ENCODE measurements at places on chromosomes 7 and 10.

- DNase-seq = no peak
Observed at GRCh38 chr10:99433378-99434020, 3.1 kb upstream of the GOT1 start.

DNA sequence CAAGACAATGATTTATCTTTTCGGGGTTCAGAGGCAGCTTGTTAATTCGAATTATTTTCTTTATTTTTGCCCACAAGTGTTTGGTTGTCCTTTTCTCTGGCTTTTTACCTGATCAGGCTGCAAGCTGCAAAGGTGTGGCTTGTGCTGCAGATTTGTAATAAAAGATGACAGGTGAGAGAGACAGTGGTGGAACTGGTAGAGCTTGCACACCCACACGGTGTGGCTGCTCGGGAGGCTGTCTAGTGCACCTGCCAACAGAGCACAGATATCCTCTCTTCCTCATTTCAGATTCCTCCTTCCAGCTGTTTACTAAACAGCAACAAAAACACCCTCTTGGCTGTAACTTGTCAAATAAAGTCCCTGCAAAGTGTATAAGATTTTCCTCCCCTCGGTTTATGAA, 9.2 kb downstream of the GJD4 start:
- DNase-seq = no peak

GRCh38 chr7:505171-505570, 14.5 kb downstream of the PDGFA start:
- DNase-seq = no peak

DNA sequence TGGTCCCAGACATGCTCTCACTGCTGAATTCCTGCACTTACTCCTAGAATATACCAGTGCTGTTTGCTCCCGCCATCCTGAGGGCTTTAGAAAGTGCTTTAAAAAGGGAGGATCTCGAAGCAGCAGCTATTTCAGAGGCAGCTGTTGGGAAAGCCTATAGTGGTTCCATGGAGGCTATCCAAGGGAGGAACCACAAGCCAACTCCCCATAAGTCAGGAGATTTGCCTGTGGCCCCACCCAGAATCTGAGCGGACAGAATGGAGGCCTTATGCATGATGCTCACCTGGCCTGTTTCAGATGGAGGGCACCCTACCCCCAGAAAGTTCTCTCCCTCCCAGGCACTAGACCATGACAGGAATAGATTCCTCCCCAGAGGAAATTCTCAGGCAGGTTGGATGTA, 2.3 kb upstream of the KCNIP2 start:
- DNase-seq = no peak

DNA sequence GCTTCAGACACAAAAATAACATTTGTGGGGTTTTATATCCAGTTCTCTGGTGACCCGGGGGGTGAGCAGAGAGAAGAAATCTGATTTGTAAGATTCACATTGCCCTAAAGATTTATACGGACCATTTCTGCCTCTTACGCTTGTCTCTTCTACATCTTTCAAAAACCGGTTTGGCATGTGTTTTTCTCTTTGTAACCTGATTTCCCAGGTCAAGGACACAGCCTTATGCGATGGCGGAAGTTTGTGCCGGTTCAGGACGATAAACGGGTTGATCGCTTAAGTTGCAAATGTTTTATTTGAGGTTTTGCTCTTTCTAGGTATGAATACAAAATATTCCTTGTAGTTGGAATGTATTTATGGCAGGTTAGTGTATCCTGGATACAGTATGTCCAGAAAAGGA, 61.6 kb upstream of the SH2B2 start:
- DNase-seq = no peak

DNA sequence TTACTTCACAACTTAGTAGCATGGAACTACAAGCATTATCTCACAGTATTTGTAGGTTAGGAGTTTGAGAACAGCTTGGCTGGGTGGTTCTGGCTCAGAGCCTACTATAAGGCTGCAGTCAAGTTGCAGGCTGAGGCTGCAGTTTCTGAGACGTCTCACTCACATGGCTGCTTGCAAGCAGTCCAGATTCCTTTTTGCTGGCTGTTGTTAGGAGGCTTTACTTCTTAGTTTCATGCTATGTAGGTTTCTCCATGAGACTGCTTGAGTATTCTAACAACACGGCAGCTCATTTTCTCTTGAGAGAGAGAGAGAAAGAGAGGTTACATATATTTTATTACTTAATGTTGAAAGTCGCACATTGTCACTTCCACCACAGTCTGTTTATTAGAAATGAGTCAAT, 1073.9 kb downstream of the NXPH1 start:
- no peak for DNase-seq

DNA sequence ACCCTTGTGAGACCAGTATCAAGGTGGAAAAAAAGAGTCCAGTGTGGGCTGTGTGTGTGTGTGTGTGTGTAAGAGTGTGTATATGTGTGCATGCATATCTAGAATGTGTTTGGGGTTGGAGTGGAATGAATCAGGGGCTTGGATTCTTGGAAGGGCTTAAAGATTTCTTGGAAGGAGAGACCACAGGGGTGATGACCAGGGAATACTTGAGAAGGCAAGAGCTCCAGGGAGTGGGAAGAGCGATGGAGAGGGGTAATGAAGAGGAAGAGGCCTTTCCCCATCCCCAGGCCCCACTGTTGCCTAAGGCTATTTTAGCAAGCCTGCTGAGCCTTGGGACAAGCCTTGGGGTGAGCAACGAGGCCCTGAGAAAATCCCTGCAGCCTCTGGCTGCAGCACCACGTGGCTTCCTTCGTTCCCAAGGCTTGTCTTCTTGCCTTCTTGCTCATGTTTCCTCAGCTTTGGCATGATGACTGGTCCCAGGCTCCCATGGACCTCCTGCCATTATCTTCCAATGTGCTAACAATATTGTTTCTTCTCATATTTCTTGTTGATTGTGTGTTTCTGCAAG, 663.4 kb downstream of the INHBA start:
- DNase-seq = no peak

GRCh38 chr10:63829573-63830149, 308.5 kb downstream of the REEP3 start:
- no peak for DNase-seq

DNA sequence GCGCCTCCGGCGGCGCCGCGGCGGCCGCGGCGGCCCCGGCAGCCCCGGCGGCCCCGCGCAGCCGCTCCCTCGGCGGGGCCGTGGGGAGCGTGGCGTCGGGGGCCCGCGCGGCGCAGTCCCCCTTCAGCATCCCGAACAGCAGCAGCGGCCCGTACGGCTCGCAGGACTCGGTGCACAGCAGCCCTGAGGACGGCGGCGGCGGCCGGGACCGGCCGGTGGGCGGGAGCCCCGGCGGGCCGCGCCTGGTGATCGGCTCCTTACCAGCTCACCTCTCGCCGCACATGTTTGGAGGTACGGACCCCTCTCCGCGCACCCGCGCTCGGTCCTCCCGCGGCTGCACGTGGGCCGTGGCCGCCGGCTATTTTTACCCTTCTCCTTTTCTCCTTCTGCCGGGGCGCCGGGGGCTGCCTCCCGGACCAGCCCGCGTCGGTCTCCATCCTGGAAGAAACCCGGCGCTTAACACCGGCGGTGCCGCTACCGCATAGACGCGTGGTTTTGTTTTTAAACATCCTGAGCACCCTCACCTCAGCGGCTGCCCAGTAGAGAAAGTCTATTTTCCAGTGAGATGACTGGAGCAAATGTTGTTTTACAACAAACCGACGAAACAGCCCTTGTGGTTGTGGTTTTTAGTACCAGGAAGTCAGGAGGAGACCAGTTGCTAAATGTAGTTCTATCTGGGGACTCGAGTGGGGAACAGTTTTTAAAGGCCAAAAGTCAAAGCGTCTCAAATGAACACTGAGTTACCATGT, 1.3 kb downstream of the ZNRF2 start:
- peak; percentile 18 for DNase-seq

GRCh38 chr7:88289564-88290025, 17.1 kb downstream of the STEAP4 start:
- no peak for DNase-seq

- no peak for DNase-seq
Observed at GRCh38 chr7:130332259-130333053, 12.2 kb upstream of the CPA5 start.

DNA sequence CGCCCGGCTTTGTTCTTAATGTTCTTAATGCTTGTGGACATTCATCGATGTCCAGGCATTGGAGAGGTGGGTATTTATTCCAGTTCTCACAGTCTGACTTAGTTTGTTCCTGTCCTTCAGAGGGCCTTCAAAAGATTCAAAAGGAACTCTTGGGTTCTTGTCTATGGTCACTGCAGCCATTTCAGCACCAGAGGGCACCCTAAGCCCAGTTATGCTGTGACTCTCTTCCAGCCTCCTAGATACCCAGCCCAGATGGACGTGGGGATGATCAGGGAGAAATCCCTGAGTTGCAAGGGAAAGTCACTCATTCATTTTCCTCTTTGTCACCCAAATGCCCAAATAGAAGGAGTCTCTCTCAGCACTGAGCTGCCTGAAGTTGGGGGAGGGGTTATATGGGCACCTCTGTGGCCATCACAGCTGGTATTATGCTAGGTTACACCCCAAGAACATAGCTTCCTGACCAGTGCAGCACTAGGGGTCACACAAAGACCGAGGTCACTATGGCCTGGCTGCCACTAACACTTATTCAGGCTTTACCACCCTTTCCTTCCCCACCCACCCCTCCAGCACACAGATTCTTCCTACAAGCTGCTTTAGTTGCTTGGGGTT, 26.5 kb upstream of the CCDC126 start:
- DNase-seq = peak; percentile 50

DNA sequence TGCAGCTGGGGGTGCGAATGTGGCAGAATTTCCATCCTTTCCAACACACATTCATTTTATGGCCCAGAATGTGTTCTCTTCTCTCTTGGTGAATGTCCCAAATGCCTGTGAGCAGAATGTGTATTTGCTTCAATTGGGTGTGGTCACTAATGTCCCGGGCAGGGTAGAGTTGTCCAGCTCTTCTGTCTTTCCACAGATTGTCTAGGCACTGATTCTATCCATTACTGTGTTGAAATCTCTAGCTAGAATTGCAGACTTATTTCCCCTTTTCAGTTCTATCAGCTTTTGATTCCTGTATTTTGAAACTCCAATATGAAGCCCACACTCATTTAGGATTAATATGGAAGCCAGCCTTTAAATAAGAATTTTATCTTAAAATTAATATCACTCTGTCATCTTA, 14.0 kb upstream of the AKR1E2 start:
- no peak for DNase-seq

- DNase-seq = no peak
Observed at GRCh38 chr7:92815412-92815811, 21.0 kb downstream of the CDK6 start.

DNA sequence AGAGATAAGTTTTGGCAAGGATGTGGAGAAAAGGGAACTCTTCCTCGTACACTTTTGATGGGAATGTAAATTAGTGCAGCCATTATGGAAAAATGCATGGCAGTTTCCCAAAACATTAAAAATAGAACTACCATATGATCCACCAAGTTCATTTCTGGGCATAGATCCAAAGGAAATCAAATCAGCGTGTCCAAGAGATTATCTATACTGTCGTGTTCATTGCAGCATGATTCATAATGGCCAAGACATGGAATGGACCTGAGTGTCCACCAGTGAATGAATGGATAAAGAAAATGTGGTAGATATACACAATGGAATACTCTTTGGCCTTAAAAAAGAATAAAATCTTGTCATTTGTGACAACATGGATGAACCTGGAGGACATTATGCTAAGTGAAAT, 70.3 kb upstream of the RSU1 start:
- DNase-seq = no peak

- DNase-seq = no peak
Observed at GRCh38 chr10:94235461-94235860, 127.3 kb downstream of the NOC3L start.

GRCh38 chr10:85641479-85642009, 725.1 kb downstream of the GRID1 start:
- DNase-seq = no peak

DNA sequence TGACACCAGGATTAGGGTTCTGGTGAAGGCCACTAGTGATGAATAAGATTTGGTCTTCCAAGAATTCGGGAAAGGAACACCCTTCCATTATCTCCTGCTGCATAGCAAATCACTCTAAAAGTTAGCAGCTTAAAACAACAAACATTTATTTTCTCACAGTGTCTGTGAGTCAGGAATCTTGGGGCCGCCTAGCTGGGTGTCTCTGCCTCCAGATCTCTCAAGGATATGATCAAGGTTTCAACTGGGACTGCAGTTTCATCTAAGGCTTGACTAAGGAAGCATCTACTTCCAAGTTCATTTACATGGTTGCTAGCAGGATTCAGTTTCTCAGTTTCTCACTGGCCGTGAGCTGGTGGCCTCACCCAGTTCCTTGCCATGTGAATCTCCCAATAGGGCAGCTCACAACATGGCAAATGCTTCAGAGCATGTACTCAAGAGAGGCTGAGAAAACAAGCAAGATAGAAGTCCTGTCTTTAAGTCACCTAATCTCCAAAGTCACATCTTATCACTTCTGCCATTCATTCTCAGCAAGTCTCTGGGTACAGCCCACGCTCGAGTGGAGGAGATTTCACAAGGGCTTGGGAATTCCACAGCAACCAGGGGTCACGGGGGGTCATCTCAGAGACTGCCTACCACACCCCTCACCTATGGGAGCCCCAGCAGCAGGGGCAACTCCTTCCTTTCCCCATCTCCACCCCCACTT, 26.8 kb downstream of the TLX1 start:
- no peak for DNase-seq

GRCh38 chr10:132467464-132468149, 70.0 kb upstream of the INPP5A start:
- DNase-seq = no peak

DNA sequence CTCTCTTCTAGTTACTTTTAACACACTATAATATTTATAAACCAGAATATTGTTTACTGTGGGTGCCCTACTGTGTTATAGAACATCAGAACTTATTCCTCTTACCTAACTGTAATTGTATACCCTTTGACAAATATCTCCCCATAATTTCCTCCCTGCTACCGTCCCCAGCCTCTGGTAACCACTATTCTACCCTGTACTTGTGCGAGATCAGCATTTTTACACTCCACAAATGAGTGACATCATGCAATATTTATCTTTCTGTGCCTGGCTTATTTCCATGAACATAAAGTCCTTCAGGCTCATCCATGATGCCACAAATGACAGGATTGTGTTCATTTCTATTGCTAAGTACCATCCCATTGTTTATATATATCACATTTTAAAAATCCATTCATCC, 139.8 kb upstream of the RSU1 start:
- DNase-seq = no peak

DNA sequence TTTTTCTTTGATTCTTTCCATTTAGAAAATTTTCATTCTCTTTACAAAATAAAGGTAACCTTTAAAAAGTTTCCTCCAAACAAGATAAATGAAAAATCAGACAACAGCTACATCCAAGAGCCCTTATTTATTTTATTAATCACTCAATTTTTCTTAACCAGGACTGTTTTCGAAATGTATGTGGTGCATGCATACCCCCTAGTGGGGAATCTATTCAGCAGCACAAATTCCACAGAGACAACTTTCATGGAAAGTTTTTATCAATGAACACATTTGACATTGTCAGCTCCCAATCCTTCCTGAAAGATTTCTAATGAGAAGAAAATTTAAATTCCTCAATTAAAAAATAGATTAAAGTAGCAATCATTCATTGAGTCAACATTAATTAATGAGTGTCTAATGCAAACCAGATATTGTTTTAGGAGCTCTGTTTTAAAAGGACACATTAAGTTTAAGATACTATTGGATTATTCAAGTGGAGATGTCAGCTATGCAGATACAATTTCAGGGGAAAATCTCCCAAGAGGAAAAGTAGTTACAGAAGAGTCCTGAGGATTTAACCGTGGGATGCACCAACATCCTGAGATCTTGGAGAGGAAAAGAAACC, 5.2 kb upstream of the HTR7 start:
- no peak for DNase-seq

- no peak for DNase-seq
Observed at GRCh38 chr7:151039850-151040548, 8.3 kb upstream of the ASIC3 start.

- DNase-seq = no peak
Observed at GRCh38 chr7:120523985-120524384, 251.0 kb downstream of the KCND2 start.
